ENCODE measurements at places on chromosomes 3 and 15. TPM values are rescaled to one million over a fixed set of nuclear protein-coding genes. Genes with fewer than 3 reads are reported as not detected.
A peak's percentile ranks its signal among the peaks of the same experiment; 100 is the strongest.

DNA sequence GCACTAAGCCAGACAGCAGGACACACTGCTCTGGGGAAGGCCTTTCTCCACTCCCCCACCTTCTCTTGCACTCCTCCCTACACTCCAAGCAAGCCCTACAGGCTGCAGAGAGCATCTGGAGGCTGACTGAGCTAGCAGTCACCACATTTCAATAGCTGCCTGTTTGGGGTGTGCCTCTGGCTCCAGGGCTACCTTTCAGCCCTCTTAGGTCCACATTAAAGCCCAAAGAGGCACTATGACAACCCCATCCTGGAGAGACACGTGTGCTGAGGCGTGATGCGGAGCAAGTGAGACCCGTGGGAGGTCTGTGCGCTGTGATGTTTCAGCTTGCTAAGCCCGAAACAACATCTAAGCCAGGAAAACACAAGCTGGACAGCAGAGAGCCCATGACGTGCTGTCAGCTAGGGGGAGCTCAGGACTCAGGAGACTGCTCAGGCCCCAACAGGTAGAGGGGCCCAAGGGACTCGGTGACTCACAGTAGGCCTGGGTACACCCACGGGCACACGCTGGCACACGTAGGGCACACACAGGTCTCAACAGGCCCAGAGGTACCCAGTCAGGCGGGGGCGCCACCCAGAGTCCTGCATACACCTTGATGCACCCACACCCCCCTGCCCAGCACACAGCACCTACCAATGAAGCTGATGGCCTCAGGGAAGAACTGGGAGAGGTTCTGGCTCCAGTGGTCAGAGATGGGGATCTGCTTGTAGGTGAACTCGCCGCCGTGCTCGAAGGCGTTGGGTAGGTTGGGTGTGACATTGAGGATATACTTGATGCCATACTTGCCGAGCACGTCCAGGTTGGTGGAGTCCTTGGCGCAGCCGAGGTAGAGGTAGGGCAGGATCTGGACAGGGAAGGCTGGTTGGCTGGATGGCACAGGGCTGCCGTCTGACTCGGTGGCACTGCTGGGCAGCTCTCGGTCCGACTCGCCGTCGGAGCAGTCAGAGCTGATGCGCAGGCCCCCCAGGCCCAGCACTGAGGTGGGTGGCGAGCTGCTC is 2.8 kb downstream of the DUSP7 start:
- no peak for DNase-seq

DNA sequence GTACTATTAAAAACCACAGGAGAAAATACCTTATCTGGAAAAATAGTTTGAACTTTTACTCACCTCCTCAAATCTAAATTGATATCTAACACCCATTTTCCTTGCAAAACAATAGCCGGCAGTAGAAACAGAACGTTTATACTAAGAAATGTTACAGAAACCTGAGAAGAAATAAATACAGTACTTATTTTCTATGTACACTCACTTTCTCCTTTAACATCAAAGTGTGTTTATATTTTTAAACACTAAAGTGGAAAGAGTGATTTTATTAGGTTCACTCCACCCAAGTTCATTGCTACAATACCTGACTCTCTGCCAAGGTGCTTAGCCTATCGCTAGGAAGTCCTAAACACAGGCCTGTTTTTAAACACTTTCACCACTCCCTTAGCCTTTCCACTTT is 87.8 kb upstream of the TJP1 start:
- DNase-seq: no peak

Gene SH2D7
- not detected for total RNA-seq

GRCh38 chr3:48518638-48519276 is 14.8 kb upstream of the SHISA5 start:
- no peak for DNase-seq

DNA sequence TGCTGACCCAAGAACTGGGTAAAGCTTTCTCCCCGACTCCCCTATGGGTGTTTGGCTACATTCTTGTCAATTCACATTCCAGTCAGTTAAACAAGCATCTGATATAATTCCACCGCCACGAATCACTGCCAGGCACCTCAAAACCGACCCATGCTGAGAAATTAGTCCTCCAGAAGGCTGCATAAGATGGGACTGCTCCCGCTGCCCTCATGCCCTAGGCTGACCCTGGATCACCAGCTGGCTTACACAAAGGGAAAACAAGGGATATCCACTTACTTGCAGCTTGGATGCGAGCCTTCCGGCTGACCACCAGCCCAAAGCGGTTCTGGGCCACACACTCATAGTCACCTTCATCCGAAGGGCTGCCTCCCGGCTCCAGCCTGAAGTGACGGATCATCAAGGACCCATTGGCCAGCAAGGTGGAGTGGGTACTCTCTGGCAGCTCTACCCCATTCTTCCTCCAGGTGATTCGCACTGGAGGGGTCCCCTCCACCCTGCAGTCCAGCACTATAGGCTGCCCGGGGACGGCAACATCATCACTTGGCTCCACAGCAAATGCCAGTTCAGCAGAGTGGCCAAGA is 2.9 kb downstream of the IGDCC3 start:
- peak; percentile 67 for DNase-seq

- DNase-seq: no peak
These were observed 21.6 kb downstream of the QTRT2 start for GRCh38 chr3:114078126-114078525.

Data from LHCN-M2 (cell line).